ENCODE measurements at places on chromosomes 11 and 22.

DNA sequence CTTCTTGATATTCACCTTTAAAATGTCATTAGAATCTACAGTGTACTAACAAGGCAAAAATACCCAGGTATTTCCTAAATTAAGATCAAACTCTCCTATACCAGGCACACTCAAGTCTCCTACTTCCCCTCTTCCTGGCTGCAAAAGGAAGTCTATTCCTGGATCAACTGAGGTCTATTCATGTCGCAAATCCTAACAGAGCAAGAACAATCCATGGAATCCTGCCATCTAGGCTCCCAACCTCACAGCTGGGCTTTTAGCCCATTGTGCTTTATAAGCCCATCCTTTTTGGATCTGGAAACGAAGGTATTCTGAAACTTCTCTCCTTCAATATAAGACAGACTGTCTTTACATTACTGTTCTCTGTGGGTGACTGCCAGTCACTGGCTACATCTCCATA, 161.8 kb downstream of the SOX6 start:
- no peak for DNase-seq

DNA sequence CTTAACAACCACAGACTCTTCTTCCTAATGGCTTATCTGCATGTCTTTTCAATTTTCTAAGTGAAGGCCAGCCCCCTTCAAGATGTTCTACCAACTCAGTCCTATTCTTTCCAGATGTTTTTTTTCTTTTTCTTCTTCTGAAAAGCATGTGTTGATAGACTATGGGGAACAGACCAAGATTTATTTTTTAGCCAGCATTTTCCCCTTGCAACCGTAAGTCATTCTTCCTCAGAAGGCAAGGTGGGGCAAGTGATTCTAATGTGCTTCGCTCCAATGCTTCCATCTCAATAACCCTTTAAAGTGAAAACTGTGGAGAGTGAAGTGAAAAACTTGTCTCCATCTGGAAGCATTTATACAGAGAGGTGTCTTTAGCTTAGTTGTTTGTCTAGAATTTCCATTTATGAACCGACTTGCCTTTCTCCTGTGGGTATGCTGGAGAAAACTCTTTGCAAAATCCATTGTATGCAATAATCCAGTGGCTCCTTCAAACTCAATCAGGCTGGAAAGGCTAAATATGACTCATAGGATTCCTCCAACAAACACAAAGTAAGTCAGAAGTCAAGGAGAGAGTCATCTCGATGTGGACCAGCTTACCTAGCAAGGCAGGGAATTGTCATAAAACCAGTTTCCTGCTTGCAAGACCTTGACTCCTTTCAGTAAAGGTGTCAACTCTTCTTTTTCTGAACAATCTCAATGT, 83.7 kb downstream of the MAML2 start:
- peak; percentile 57 for DNase-seq

DNA sequence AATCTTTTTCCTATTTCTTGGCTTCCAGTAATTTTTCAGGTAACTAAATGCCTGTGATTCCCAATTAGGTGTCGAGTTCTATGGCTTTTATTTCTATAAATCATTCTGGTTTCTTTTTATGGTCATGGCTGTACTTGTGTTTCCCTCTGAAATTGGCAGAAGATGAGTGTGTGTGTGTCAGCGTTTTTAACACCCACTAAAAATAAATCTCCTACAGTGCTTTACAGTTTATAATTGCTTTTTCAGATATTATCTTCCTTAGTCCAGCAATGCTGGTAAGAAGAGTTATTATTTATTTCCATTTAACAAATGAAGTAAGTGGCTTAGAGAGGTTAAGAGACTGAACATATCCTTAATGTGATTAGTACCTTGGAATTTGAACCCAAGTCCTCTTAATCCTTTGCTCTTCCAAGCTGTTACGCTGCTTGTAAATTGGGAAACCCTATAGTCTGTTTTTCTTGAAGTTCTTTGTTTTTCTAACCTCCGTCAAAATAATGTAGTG, 125.2 kb downstream of the TEAD1 start:
- no peak for DNase-seq

- no peak for DNase-seq
Observed at GRCh38 chr11:114171257-114172054, 111.9 kb downstream of the ZBTB16 start.

DNA sequence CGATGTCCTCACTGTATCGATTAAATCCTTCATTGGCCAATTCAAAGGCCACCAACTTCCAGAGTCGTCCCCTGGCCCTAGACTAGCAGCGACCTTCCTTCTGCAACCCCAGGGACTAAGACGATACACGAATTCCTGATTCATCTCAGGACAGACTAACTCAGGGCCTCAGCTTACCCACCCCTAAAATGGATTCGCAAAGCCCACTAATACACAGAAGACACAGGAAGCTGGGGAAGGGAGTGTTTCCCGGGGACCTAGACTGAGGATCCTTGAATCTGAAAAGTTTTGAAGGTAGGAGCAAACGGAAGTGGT, 509 bp downstream of the LAMTOR1 start:
- no peak for DNase-seq

DNA sequence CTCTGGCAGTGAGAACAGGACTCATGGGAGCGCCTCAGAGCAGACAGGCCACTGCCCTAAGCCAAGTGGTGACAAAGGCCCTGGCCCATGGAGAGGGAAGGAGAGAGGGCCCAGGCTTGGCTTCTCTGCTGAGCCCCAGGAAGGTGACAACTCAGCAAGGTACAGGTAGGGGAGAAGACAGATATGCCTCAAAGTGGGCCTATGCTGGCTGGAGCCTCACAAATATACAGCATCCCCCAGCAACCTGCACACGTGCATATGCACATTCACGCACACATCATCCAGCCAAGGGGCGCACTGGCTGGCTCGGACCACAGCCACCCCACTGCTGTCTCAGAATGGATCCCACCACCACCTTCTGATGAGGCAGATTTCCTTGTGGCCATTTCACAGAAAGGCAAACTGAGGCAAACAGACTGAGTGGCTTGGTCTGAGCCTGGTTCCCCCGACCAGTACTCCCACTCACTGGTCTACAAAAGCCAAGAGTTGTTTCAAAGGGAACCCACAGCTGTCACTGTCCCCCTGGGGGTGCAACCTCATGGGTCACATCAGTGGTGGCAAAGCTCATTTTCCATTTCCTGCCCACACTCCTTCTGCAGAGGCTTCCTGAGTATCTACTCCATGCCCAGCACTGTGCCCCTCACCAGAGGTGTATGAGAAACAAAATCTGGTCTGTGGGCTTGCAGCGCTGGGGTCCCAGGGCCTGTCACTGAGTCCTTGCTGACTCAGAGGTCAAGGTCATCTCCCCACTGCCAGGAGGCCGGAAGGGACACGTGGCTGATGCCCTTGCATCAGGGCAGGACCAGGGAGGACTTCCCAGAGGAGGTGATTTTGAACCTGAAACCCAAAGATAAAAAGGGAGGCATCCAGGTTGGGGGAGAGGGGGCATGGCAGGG, 67.3 kb upstream of the PRR5 start:
- DNase-seq, result no peak

DNA sequence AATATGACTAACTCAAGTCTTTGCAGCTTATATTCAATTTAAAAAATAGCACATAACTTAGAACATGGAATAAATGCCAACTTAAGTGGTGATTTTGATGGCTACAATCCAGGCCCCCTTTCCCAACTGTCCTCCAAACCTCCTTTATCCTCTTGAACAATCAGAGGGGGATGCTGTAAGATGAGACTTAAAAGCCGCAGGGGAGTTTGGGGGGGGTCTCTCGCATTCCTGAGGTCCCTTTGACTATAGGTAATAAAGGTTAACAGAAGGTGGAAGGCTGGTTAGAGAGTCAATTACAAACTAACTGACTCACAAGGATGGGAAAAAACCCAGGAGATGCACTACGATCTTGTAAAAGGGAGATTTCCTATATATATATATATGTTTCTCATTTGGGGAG, 101.8 kb downstream of the KIRREL3 start:
- DNase-seq, result no peak

DNA sequence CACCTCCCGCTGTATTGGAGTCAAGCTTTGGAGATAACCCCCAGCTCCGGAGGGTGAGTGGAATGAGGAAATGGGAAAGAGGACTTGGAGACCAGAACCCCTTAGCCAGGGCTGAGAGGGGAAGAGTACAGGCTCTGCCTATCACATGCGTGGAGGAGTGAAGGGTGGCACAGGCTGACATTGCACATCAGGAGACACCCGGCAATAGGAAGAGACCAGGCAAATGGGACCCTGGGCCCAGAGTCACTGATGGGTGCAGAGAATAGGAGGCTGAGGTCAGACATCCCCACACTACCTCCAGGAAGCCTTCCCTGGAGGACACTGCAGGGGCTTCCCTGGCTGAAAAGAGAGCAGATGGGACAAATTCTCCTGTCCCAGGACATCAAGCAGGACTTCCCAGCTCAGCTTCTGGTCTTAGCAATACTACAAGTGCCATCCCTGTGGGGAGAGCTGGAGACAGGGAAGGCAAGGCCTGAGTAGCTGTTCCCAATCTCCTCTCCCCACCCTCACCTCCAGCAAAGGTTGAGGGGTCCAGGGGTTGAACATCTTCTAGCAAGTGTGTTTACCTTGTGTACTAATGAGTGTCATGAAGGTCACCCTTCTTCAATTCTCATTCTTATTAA, 160.7 kb downstream of the BUD13 start:
- no peak for DNase-seq

DNA sequence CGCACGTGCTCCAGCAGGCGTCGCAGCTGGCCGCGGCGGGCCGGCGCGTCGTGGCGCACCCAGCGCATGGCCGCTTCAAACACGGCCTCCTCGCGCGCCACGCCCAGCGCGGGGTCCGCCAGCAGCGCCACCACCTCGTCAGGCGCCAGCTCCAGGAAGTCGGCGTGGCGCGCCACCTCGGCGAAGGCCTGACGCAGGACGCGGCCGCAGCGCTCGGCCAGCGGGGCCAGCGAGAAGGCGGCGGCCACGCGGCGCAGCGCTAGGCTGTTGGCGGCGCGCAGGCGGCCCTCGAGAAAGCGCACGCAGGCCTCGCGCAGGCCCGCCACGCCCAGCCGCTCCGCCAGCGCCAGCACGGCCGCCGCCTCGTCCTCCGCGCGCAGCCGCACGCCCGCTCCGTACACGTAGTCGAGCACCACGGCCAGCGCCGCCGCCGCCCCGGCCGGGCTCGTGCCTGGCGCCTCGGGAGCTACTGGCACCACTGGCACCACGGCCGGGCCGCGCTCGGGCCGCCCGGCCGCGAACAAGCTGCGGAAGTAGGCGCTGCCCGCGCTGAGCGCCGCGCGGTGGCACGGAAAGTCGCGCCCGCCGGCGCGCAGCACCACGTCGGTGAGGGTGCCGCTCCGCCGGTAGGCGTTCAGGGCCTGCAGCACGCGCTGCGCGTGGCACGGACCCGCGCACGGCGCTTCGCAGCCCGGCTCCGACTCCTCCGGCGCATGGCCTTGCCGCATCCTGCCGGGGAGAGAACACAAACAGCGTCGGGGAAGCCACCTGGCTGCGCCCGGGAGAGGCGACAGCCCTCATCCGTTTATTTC, 2.9 kb downstream of the KLHL35 start:
- no peak for DNase-seq

GRCh38 chr11:5841797-5842196, at the start of gene OR52E6:
TSS of gene OR52E6 (minus strand) at chr11:5841897. CDS start at chr11:5841897, 0 bp downstream.
- DNase-seq, result no peak

DNA sequence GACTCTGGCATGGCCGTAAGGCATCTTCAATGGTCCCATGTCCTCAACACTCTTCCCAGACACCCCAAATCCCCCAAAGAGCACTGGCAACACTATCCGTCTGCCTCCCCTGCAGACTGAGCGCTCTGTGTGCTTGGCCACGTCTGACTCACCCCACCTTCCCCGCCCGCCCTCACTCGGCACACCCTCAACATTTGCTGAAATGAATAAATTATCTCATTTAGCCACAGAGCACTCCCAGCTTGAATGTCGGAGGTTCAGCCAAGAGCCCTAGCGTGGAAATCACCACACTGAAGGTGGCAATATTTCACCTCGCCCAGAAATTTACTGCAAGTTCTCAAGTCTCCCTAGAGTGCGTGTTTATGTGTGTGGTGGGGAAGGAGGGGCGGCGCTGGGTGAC, 46.6 kb upstream of the TCF20 start:
- no peak for DNase-seq

DNA sequence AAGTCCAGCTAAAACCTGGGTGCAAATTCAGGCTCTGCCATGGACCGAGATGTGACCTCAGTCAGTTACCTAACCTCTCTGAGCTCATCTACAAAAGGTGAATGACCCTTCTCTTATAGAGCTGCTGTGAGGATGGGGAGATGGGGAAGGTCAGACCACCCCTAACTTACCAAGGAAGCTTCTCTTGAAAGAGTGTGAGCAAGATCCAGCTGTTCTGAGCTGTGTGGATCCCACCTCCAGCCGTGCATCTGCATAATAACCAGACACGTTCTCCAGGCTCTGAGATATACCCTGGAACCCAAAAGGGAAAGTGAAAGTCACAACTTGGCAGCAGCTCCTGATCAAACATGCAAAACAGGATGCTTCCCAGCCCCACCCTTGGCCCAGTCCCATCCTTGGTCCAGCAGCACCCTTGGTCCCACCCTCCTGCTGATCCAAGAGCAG, at the start of gene APOL3:
APOL3 (minus strand) TSS at position 257 of the 444 bp plus-strand sequence. CDS start 11,700 bp downstream, outside the sequence.
- DNase-seq, result peak; percentile 60

- no peak for DNase-seq
Observed at GRCh38 chr11:11973361-11973800, 35.0 kb downstream of the DKK3 start.

- DNase-seq, result no peak
Observed at GRCh38 chr22:39593066-39593930, 22.7 kb downstream of the CACNA1I start.

DNA sequence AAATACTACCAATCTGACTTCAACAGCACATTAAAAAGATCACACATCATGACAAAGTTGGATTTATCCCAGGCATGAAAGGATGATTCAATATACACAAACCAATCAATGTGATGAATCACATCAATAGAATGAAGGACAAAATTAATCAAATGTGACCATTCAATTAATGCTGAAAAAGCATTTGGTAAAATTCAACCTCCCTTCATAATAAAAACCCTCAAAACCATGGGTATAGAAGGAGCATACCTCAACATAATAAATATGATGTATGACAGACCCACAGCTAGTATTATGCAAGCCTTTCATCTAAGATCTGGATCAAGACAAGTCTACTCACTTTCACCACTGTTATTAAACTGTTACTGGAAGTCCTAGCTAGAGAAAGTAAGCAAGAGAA, 921.7 kb upstream of the RAG2 start:
- no peak for DNase-seq

- no peak for DNase-seq
Observed at GRCh38 chr11:16609769-16610168, 128.7 kb upstream of the C11orf58 start.

GRCh38 chr22:46563381-46564083, 26.1 kb upstream of the CELSR1 start:
- DNase-seq, result no peak

- DNase-seq, result no peak
Observed at GRCh38 chr11:133705873-133706272, 139.4 kb downstream of the SPATA19 start.

GRCh38 chr11:117256573-117256972, 24.1 kb downstream of the RNF214 start:
- DNase-seq, result no peak
